ENCODE measurements at places on chromosomes 11 and 22.

- DNase-seq: no peak
Observed at GRCh38 chr22:35440129-35440528, 40.2 kb downstream of the MCM5 start.

GRCh38 chr11:75223954-75224643, 16.5 kb upstream of the TPBGL start:
- no peak for DNase-seq

DNA sequence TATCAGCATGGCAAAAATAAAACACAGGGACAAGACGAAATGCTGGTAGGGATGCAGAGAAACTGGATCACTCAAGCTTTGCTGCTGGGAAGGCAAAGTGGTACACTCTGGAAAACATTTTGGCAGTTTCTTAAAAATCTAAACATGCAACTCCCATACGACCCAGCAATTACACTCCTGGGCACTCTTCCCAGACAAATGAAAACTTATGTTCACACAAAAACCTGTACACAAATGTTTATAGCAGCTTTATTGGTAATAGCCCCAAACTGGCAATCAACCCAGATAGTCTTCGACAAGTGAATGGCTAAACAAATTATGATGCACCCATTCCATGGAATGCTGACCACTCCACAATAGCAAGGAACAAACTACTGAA, 35.8 kb upstream of the PRR5 start:
- no peak for DNase-seq

DNA sequence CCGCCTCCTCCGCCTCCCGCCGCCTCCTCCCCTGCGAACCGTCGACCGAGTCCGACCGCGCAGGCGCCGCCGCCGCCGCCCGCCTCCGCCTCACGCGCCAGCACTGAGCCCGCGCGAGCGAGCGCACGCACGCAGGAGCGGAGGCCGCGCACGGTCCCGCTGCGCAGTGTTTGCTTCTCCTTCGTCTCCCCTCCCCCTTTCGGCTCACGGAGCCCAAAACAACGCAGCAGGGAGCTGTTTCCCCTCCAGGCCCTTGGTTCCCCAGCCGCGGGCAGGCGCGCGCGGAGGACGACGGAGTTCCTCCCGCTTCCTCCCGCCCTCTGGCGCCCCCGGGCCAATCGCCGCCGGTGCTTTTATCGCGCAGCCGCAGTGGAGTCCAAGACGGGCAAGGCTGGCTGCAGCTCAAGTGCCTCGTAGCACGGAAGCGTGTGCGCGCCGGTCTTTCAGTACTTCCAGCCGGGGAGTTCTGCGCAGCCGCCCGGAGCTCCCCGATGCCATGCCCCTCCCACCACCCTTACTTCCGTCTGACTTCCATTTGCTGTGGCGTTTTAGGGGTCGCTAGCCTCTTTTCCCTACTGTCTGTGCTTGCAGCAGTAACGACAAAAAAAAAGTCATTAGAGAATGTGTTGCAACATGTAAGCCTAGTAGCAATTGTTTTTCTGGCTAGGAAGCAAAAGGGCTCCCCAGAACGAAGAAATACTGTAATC, at the start of gene HNRNPUL2:
TSS of gene HNRNPUL2 (minus strand) at position 293 of the 707 bp plus-strand sequence. CDS start 301 bp downstream, outside the sequence.
- DNase-seq: peak; percentile 99

GRCh38 chr11:12841946-12842630, 167.0 kb upstream of the RASSF10 start:
- DNase-seq: no peak

- DNase-seq: no peak
Observed at GRCh38 chr11:3109921-3110706, 52.9 kb upstream of the CARS1 start.

GRCh38 chr22:29641042-29641699, 37.7 kb downstream of the NF2 start:
- no peak for DNase-seq

GRCh38 chr11:66285250-66285947, 3.5 kb downstream of the YIF1A start:
- DNase-seq: no peak

DNA sequence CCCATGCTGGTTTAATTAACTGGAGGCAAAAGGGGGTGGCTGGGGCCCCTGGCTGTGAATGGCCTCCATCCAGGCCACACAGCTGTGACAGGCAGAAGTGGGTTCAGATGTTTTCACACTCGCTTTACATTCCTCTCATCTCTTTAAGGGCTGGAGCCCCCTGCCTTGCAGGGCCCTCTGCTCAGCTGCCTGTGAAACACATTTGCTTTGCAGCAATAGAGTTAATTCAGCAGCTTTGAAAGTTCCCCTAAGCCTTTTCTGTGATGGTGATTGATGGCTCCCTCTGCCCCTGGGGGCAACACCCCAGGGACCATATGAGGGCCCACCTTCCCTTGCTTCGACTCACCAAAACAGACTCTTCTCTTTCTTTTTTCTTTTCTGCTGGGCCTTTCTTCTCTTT, 139.3 kb downstream of the FEZ1 start:
- DNase-seq: no peak

DNA sequence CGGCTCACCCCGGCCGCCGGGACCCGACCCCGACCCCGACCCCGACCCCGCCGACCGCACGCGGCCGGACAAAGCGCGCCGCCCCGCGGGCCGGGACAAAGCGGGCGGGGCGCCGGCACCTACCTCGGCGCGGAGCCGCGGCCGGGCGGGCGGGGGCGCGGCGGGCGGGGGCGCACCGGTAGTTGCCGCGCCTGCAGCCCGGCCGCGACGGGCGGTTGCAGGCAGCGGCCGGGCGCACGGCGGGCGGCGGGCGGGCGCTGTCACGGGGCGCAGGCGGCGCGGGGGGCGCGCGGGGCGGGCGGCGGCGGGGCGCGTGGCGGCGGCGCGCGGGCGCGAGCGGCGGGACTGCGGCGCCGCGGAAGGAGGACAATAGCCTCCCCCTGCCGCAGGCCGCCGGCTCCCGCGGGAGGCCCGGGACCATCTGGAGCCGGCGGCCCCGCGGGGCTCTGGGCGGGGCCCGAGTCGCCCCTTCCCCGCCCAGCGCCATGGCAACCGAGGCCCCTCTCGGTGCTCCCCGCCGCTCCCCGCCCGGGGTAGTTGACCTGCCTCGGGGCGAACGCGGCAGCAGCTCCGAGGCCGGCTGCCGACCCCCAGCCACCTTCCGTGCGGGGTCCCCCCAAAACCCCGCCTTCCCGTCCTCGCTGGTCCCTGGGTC, 851 bp downstream of the SPTBN2 start:
- DNase-seq: no peak

DNA sequence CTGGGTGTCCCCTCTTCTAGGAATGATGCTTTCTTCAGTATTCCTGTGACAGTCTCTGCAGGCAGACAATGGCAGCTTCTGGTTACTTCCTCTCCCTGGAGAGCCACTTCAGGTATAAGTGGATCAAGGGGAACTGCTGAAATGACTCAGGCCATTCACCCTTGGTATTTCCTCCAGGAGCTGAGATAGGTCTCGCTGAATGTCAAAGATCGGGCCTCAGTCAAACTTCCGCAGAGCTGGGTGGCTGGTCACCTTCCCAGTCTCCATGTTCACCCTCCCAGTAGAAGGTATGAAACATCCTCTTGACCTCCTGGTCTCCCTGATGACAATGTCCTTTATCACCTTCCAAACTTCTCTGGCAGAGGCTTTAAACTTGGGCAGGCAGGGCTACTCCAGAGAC, 1.8 kb upstream of the ANKK1 start:
- no peak for DNase-seq

DNA sequence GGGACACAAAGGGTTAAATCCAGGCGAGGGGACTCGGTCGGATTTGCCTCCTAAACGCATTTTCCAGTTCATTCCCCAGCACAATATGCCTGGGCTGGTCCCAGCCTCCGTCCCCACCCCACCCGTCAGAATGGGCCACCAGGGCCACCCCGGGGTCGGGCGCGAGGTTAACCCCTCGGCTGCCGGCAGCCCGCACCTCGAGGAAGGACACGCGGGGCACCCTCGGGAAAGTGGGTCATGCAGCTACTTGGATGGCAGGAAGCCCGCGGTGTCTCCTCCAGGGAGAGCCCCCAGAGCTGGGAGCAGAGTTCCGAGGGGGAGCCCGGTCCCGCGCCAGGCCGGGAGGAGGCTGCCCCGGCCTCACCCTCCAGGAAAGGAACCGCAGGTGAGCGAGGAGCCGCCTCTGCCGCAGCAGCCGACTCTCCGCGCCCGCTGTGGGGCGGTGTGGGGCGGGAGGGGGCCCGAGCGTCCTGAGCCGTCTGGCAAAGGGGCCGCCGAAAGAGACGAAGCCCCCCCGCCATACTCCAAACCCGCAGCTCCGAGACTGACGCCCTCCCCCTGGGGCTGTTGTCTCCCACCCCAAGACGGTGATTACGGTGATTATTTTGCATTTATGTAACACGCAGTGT, 1.4 kb downstream of the NECTIN1 start:
- DNase-seq: peak; percentile 58

- DNase-seq: no peak
Observed at GRCh38 chr11:12411393-12411792, 34.0 kb downstream of the PARVA start.

DNA sequence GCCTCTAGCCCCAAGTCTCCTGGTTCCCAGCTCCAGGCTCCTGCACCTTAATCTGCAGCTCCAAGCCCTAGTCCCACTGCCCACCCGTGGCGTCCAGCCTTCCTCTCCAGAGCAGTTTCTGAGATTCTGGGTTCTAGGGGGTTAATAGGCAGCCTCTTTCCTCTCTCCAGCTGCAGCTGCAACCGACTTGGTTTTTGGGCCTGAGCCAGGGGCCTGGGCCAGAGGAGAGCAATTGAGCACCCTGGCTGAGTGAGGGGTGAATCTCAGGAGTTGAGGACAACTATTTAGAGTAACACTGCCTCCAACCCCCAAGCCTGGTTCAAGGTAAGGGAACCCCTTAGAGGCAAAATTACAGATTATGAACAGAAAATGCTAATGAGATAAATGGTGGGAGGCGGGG, 9.0 kb upstream of the CHRM1 start:
- no peak for DNase-seq

- DNase-seq: no peak
Observed at GRCh38 chr11:93082900-93083299, 113.4 kb downstream of the MTNR1B start.

DNA sequence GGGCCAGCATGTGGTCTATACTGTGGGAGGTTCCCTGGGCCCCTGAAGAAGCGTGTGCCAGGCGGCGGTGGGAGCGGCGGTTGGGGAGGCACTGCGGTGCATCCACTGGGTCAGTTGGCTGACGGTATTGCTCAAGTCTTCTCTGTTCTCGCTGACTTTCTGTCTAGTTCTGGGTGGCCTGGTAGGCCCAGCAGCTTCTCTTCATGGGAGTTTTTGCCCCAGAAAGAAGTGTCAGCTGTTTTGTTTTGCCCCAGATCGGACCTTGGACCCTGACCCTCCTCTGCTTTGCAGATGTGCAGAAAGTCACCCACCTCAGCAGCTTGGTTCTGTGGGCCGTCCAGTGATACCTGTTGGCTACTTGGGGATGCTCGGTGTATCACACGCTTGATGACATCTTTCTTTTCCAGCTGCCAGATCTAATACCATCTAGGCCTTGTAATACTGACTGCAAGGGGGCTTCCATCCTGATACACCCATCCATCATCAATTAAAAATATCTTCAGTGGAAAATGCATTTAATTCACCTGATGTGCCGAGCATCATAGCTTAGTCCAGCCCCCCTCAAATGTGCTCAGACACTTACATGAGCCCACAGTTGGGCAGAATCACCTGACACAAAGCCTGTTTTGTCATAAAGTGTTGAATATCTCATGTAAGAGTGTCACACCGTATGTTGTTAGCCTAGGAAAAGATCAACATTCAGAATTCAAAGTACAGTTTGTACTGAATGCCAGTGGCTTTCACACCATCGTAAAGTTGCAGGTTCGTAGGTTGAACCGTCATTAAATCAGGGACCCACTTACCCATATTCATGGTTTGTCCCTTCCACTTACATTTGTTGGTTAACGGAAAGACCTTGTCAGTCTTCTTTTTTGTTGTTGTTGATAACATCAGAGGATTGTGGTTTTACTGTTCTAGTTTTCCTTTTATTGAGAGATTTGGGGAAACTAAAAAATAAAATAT, 13.9 kb downstream of the ZBED4 start:
- no peak for DNase-seq

DNA sequence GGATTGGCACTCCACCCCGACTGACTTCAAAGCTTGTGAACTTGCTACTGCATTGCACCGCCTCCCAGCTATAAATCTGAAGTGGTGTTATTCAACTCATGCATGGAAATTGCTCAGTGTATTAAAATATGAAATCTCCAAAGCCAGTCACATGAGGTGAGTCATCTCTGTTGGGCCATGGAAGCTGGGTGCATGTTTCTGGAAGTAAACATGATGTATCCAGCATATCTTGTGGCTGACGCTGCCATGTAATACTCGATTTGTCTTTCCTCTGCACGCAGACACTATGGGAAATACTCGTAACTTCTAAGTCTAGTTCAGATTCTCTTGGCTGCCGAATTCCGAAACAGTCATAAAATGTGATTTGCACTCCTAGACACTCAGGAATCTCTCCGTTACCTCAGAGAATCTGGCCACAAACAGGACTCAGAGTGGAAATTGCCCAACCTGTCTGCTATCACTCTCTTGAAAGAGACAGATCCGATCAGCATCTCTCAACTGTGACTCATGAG, 154.9 kb upstream of the MPPED2 start:
- DNase-seq: no peak

GRCh38 chr11:42837994-42838393, 473.8 kb upstream of the API5 start:
- no peak for DNase-seq

DNA sequence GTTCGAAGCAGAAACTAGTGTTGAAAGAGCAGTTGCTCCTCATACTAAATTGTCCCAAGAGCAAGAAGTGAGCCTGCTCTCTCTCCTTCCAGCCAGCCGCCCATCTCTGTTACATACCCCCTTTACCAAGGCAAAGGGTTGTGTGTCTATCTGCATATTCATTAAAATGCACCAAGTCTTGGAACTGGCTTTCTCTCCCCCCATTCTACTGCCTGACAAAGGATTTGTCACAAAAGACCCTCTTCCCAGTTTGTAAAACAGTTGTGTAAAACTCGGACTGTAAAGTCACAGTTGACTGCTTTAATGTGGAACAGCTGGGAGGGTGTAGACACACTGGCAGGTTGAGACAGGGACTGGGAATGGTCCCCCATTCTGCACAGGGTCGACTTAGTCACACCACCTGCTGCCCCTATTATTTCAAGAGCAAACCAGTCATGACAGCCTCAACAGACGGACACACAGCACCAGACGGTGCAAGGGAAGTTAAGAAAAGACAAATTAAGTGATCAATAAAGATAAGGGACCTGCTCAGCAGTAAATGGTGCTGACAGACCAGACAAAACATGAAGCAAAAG, 60.0 kb upstream of the HTATIP2 start:
- DNase-seq: no peak

DNA sequence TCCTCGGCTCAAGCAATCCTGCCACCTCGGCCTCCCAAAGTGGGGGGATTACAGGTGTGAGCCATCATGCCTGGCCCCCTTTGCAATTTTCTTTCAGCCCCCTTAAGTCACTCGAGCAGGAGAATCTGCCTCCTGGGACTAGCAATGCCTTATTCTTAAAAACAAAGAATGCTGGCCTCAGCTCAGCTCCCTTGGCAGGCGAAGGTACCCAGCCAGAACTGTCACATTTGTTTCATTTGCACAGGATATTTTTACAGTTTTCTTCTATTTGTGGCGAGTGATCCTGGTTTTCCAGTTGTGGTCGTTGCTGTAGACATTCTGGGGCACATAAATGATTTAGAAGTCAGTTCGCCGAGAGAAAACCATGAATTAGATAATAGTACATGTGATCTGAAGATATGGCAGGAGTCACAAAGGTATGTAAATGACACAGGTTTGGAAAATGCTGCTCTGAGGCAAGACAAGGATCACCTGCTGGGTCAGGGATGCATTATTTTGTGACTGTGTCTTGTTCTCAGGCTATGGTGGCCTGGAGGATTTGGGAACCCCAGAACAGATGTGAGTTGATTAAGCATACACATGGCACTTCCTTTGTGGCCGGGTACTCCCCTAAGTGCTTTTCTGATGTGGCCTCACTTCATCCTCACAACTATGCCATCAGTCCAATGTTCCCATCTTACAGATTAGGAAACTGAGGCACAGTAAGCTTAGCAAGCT, 51.2 kb upstream of the SLC22A12 start:
- DNase-seq: no peak
